ENCODE measurements at places on chromosomes 4 and X. TPM values are rescaled to one million over a fixed set of nuclear protein-coding genes. Genes with fewer than 3 reads are reported as not detected.

The ZNF630 gene
- 4.0 TPM for total RNA-seq

The F8A2 gene
- total RNA-seq = not detected

DNA sequence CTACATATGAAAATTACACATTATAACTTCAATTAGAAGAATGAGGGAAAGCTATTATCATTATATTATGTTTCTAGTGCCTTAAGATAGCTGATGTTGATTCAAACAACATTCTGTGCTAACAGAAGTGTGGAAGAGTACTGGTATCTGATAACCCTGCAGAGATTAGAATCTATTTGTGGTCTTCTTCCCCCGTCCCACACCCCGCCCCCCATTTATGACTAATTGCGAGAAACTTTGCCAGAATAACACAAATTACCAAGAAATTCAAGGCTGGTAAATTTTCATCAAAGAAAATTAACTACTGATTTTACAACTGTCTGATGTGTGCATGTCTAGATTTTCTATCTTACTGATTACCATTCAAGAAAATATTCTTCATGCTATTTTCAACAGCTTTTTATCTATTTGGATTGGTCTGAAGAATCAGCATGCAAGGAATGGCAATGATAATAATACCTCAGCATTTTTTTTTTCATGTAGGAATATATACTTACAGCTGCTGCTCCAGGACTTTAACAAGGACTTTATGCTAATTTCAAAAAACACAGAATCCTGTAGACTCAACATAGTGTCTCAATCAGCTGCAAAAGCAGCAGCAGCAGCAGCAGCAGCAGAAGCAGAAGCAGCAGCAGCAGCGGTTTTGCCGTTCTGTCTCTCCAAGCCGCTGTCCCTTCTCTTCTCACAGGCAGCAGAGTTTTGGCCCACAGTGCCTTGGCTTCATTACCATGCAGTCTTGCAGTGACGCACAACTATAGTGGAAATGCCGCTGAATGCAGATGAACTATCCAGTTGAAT is 126.7 kb downstream of the FRYL start:
- DNase-seq = no peak

GRCh38 chr4:4633431-4633830 is 91.6 kb upstream of the STX18 start:
- no peak for DNase-seq

DNA sequence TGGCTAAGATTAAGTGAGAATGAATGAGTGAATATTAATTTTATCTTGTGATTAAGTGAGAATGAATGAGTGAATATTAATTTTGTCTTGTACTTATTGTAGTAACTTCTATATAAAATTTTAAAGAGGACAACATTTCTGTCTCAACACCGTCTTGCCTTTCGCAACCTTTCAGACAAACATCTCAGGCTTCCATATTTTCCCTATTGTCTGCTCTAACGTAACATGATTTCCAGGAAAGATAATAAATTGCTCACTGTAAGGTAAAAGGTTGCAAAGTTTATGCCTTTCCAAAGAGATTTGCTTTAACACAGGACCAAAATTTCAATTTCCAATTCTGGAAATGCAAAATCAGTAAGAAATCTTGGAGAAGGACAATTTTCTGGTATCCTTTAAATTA is 41.7 kb upstream of the SLC39A8 start:
- DNase-seq = no peak

- DNase-seq = no peak
Observed at GRCh38 chrX:38109042-38109898, 102.9 kb downstream of the SYTL5 start.

GRCh38 chr4:40388239-40388638 is 53.1 kb downstream of the CHRNA9 start:
- DNase-seq = no peak

GRCh38 chr4:184453365-184454160 is 20.8 kb downstream of the IRF2 start:
- DNase-seq = no peak

DNA sequence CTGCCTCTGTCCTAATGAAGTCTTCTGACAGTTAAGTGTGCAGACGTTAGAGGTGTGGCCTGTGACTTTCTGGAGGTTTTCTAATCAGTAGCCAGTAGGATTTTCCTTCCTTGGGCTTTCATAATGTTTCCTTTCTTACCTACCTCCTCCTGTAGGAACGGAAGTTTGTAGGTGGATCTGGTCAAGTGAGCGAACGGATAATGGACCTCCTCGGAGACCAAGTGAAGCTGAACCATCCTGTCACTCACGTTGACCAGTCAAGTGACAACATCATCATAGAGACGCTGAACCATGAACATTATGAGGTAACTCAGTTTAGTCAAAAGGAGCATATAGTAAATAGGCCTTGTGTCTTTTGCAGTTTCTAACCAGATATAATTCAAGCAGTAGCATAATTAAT is 75.0 kb downstream of the MAOA start:
- DNase-seq = no peak

Measured in lower lobe of right lung (tissue), 2 donors.